ENCODE measurements at places on chromosomes 1 and 21.

DNA sequence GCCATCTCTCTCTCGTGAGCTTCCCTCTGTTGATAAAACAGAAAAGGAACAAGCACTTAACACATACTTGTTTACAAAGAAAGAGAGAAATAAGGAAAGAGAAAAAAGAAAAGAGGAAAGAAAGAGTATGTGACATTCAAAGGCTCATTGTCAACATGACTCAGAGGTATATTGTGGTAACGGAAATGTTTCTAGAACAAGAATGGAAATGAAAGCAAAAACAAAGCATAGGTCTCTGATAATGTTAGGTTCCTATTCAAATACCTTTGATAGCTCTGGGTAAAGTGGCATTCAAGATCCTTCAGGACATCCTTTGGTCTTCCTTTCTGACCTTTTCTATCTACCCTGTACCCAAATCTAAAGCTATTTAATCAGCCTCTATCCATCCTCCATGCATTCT, 67.4 kb upstream of the DMRTA2 start:
- no peak for DNase-seq

DNA sequence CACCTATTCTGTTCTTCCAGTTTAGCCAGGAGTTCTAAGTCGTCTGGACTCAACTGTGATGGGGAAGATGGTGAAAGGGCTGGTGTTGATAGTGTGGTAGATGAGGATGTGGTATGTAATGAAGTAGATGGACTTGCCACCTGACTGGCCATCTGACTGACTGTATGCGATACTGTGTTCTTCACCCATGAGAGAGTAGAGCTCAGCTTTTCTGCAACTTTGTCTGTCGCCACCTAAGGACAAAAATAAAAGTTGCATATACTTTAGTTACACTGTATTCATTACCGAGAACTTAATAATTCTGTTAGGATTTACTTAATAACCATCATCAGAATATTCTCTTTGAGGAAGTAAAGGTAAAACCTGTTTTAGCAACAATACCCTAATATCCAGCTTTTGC, 48.5 kb downstream of the EVI5 start:
- no peak for DNase-seq

GRCh38 chr1:29677028-29678024, 441.0 kb downstream of the PTPRU start:
- DNase-seq, result no peak

- no peak for DNase-seq
Observed at GRCh38 chr1:213369465-213369864, 318.4 kb downstream of the RPS6KC1 start.

GRCh38 chr1:64140596-64140995, 62.8 kb upstream of the UBE2U start:
- no peak for DNase-seq

All from stimulated activated CD4-positive, alpha-beta T cell treated with anti-CD3 and anti-CD28 coated beads, TNF-alpha, amount 100 ng/mL, for 4 hours (primary cell).